Astrocyte of the spinal cord (primary cell): ENCODE measurements at places on chromosomes 12 and 14.

DNA sequence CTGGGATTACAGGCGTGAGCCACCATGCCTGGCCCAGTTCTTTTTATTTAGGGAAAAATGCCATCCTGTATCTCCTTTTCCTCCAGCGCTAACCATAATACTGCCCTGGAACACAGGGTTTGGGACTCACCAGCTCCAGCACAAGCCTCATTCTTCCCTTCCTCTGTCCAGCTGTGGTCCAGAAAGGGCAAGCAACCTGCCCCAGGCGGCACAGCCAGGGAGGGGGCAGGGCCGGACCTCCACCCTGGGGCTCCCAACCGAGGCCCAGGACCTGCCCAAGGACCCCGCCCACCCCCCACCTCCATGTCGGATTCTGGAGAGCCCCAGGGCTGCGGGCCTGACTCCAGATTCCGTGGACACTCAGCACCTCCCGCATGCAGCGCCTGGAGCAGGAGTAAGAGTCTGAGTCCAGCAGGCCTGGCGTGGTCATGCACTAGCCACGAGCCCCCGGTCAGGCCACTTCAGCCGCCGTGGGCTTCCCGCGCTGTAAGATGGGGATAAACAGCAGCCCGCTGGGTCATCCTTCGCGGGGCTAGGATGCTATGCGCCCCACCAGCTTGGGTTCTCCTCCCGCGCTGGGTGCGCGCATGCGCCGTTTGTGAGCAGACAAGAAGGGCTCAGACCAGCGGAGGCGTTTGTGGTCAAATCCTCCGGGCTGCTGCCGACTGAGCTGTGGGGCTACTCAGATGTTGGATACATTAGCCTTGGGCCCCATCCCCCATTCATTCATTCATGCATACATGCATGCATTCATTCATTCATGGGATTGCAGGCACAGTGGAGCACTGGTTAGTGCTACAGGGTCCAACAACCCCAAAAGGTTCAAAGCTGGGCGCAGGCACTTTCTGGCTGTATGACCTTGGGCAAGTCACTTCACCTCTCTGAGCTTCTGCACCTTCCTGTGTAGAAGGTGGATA, 16.3 kb downstream of the TMEM119 start:
- DNase-seq: no peak

GRCh38 chr12:29725587-29726320, 58.0 kb downstream of the TMTC1 start:
- DNase-seq: peak; percentile 89

- peak; percentile 20 for DNase-seq
Measured at GRCh38 chr12:133202493-133203343, 21.4 kb downstream of the ZNF268 start.

DNA sequence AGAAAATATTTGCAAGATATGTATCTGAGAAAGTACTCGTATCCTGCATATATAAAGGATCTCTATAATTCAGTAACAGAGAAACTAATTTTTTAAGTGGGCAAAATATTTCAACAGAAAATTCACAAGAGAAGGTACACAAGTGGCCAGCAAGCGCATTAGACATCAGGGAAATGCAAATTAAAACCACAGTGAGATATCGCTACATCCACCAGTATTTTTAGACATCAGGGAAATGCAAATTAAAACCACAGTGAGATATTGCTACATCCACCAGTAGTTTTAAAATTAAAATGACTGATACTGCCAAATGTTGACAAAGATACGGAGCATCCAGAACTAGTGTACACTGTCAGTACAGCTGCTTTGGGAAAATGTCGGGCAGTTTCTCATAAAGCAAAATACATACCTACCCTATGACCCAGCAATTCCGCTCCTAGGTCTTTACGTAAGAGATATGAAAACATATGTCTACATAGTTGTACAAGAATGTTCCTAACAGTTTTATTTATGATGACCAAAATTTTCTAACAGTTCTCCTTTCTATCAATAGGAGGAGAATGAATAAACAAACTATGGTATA, 2.8 kb upstream of the KCNK13 start:
- no peak for DNase-seq

DNA sequence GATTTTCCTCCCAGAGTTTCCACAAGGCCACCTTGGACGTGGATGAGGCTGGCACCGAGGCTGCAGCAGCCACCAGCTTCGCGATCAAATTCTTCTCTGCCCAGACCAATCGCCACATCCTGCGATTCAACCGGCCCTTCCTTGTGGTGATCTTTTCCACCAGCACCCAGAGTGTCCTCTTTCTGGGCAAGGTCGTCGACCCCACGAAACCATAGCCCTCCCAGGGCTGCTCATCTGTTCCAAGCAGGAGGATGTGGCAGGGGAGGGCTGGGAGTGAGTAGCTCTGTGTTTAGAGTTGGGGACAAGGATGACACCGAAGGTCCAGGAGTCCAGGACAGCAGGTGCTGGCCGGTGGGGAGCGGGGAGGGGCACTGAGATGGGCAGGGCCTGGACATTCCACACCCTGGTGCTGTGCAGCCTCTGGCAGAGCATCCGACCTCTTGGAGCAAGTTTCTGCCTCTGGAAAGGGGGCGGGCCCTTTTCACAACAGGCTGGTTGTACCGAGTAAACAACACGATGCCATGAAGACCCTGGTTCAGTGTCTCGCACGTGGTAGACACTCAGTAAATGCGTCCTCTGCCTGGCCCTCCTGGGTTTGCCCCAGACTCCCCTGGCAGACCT, 8.2 kb downstream of the SERPINA4 start:
- DNase-seq: no peak

GRCh38 chr14:90551733-90552464, 155.1 kb downstream of the CALM1 start:
- no peak for DNase-seq

DNA sequence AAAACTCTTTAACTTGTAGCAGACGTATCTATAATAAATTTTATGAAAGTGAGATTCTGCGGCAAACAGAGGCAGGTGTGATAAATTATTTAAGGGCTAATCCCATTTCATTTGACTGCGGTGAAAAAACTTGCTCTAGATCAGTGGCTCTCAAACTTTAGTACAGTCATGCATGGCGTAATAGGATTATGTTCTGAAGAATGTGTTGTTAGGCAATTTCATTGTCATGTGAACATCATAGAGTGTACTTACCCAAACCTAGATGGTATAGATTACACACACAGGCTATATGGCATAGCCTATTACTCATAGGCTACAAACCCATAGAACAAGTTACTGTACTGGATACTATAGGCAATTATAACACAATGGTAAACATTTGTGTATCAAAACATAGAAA, 83.7 kb downstream of the HEATR5A start:
- DNase-seq: no peak

DNA sequence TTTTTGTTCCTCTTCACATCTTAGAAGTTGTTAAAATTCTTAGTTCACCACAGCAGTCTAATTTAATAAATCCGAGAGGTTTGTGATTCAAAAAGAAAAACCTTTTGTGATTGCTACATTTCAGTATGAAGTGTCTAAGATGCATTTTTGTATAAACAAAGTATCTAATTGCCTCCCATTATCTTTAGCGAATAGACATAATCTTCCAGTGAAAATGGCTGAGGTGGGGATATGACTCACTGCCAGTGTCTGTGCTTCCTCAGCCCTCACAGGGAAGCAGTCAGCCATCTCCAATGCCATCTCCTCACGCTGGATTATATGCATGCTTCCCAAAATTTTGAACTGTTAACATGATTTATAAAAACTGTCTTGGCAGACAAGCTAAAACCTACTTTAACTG, 7.6 kb downstream of the GCH1 start:
- DNase-seq: no peak

DNA sequence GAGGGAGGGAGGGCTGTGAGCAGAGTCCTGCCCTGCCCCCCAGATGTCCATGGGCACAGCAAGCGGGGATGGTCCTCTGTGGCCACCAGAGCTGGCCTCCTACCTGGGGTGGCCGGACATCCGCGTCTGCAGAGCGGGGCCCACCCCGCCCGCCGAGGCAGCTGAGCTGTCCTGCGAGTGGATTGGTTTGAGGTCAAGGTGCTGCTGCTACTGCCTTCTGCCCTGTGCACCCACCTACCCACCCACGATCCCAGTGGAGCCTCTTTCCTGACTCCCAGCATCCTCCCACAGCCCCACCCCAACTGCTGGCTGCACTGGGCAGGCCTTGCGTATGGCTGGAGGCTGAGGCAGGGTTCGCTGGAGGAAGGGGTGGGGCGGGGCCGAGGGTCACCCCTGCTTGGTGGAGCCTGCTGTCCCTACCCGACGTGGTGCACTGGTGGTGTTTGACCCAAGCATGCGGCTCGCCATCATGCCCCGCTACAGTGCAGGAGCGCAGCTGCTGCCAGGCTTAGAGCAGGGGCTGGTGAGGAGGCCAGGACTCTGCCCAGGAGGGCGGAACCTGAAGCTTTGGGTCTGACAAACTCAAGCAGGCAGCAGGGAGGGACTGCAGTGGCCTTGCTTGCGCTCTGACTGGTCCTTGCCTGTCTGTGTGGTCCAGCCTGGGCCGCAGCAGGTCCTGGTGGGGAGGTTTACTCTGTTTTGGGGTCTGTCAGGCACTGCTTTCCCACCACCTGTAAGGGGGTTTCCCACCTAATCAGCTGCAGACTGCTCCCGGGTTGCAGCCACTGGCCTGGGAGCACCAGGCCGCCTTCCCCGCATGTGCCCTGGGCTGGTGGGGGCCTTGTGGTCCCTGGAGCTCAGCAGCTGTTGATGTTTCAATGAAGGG, 23.7 kb downstream of the CEP170B start:
- no peak for DNase-seq

- DNase-seq: no peak
Measured at GRCh38 chr12:80979251-80979650, 41.5 kb upstream of the LIN7A start.

DNA sequence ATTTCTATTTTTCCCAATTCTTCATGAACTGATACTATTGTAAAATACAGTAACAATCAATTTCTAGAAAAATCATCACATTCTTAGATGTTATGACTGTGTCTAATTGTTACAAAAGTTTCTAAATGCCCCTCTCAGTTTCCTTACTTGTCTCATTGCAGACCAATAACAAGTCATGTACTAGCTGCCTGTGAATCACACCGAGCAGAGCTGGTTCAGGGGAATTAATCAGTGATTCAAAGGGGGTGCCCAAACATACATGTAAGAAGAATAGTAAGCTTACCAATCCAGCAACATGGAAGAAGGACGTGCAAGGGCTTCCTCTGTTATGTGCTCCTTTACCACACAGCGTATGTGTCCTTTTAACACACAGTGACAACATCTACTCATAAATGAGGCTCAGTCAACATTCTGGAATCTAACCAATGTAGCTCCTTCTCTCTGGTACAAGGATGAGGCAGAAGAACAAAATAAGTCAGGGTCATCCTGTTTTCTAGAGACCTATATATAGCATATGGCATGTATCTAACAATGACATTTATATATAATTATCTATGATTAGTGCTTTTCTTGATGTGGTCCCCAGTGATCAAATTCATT, 126.4 kb downstream of the SCN8A start:
- no peak for DNase-seq

- no peak for DNase-seq
Measured at GRCh38 chr14:22047115-22047514, 373.5 kb upstream of the OR4E1 start.

GRCh38 chr14:21093769-21094681, 4.4 kb downstream of the ZNF219 start:
- DNase-seq: no peak

DNA sequence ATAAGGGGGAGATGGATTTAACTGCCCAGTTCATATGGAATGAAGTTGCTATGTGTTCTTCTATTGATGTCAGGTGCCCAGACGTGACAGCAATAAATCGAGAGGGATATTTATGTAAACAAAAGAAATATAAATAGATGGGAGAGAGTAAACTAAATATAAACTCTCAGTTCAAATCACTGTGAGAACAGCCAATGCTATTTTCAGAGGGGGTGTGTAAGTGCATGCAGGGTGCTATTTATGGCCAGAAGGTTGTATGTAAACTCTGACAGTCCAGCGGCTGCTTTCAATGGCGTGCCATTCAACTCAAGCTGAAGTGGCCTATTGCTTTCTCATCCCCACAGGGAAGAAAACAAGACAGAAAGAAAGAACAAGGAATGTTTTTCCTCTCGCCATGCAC, 127.2 kb downstream of the KCNA5 start:
- no peak for DNase-seq

DNA sequence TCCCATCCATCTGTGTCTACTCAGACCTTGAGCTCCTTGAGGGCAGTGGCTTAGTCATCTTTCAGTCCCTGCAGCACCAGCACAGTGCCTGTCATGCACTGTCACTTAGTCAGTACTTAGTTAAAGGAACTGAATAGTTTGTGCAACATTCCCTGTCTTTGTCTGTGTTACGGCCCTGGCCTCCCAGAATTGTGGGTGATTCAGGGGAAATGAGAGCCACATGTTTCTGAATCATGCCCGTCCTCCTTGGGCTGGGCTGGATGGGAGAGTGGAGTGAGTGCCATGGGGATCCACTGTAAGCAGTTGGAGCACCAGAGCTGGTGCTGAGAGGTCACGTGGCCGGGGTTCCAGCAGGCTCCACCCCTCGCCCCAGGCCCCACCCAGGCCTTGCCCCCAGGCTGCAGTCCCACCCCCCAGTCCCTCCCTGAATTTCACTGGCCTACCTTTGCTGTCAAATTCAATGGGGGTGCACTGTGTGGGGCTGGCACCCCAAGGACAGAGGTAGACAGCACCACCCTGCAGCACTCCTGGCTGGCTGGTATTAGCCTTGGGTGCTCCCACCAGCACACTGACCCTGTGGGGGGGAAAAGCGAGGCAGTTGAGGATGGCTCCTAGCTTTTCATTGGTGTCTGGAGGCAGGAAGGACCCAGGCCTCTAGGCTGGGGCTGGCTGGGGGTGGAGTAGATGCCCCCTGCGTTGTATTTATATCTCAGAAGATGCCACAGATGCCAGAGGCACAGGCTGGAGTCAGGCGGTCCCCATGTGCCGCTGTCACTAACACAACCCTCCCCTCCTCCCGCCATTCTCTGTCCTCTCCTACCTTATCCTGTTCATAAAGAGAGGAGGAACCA, 7.5 kb downstream of the ITGA5 start:
- peak; percentile 86 for DNase-seq

GRCh38 chr12:64633940-64634337, 23.6 kb downstream of the RASSF3 start:
- DNase-seq: peak; percentile 70

DNA sequence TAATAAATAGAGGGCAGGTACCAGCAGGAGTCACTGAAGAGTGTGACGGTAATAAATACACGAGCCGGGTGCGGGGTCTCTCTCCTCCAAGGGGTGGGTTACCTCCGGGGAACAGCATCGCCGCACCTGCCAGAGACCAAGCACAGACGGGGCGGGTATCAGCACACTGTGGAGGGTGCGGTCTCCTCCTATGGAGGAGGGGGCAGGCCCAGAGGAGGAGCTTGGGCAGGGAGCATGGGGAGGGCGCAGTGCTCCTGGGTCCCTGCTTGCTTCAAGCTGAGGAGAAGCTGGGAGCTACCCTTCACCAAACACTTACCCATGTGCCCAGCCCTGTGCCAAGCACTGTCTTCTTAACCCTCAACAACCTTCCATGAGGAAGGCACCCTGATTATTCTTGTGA, 12.8 kb downstream of the PGF start:
- no peak for DNase-seq

GRCh38 chr12:130405332-130405731, 67.6 kb downstream of the PIWIL1 start:
- no peak for DNase-seq
